ENCODE measurements at places on chromosomes 11 and 22. TPM values are rescaled to one million over a fixed set of nuclear protein-coding genes. Genes with fewer than 3 reads are reported as not detected.
A peak's percentile ranks its signal among the peaks of the same experiment; 100 is the strongest.

The KRTAP5-1 gene
- total RNA-seq, result not detected

The OR2AG2 gene
- 0.10 TPM for total RNA-seq

The HOATZ gene
- not detected for total RNA-seq

The CHRDL2 gene
- 10.6 TPM for total RNA-seq

The SPDYC gene
- not detected for total RNA-seq

The IGSF9B gene
- total RNA-seq, result 57.8 TPM

The DKK3 gene
- total RNA-seq, result 117 TPM

The KRTAP5-8 gene
- total RNA-seq, result not detected

The CALCA gene
- not detected for total RNA-seq

The FADD gene
- 15.8 TPM for total RNA-seq

The CLCF1 gene
- total RNA-seq, result 10.0 TPM

GRCh38 chr11:65953471-65953870, 8.1 kb upstream of the SART1 start:
- no peak for DNase-seq

GRCh38 chr11:64802370-64803157, 450 bp downstream of the MAP4K2 start:
- DNase-seq, result no peak

- no peak for DNase-seq
Measured at GRCh38 chr11:8765294-8765693, 82.7 kb downstream of the RPL27A start.

GRCh38 chr22:43228330-43228729, 41.4 kb upstream of the TTLL12 start:
- DNase-seq, result no peak

- no peak for DNase-seq
Measured at GRCh38 chr11:126800009-126800408, 200.6 kb downstream of the KIRREL3 start.

- no peak for DNase-seq
Measured at GRCh38 chr11:6476571-6476970, 2.8 kb upstream of the TRIM3 start.

DNA sequence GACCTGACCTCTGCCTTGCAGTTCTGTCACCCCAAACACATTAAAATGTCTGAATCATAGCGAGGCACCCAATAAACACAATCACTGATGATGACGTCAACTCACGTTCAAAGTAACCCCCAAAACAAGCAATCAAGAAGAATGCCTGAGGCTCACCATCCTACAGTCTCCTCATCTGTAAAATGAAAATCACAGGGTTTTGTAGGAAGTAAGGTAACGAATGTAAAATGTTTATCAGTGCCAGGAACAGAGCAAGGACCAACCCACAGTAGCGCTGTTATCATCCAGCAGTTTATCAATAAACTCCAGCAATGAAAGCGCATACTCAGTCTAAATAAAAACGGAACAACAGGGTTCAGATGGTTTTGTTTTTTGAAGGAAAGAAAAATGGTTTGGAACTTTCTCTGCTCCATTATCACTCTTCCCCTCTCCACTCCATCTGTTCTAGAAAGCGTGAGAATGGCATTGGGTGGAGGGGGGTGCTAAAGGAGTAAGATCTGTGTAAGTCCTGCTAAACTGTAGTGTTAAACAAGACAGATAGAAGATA, 110.5 kb downstream of the MICAL3 start:
- no peak for DNase-seq

GRCh38 chr11:66316849-66317251, at the start of gene CD248:
TSS of gene CD248 (minus strand) at chr11:66317044. CDS start at chr11:66317027, 17 bp downstream.
- DNase-seq, result peak; percentile 92

- no peak for DNase-seq
Measured at GRCh38 chr22:19916941-19917340, 24.6 kb upstream of the COMT start.

DNA sequence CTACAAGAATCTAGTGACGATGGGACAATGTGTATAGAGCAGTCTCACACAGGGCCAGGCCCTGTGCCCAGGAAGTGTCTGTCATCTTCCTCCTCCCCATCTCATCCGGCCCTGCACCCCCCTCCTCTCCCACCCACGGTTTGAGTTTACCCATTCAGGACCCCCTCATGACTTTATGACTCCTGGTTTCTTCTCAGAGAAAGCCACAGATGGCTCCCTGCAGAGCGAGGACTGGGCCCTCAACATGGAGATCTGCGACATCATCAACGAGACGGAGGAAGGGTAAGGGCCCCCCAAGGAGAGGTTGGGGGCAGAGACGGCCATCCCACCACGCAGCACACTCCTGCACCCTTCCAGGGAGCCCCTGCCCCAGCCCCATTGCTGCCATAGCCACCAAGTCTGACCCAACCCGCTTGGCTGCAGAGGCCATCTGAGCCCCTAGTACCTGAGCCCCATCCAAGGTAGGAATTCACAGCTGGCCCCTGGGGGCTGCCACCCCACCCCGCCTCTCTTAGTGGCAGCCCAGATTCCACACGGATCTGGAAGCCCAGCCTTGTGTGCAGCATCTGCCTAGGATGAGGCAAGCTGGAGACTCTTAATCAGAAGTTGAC, 18.1 kb downstream of the TOM1 start:
- DNase-seq, result peak; percentile 64

DNA sequence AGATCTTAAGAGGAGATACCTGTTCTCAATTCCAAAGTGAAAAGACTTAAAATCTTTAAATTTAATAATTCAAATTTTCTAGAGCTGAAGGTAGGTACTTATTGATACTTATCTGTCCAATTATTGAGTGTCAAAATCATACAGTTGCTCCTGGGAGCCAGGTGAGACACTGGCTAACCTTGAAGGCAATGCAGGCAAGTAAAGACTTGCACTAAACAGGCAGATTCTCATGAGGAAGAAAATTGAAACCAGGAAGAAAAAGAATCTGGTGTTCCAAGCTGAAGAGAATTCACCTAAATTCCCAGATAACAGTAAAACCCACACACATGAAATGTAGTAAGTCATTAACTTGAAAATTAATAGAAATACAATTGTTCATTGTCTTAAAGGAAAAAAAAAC, 30.3 kb downstream of the VSIG10L2 start:
- no peak for DNase-seq

- DNase-seq, result no peak
Measured at GRCh38 chr11:32931606-32932005, 39.0 kb downstream of the QSER1 start.

DNA sequence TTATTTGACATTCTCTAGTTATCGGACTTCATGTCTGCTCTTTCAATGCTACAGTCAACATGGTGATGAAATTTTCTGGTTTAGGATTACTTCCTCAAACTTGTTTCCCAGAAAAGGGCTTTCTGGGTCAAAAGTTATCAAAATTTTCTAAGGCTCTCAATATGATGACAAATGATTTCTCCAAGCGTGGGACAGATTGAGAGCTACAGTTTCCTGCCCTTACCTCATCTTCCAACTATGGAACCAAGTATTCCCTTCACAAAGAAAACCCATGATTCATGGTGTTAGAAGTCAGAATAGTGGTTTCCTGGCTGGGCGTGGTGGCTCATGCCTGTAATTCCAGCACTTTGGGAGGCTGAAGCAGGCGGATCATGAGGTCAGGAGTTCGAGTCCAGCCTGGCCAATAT, 17.8 kb downstream of the MYO18B start:
- peak; percentile 88 for DNase-seq

GRCh38 chr11:96088914-96089313, 165.0 kb upstream of the MTMR2 start:
- no peak for DNase-seq

- DNase-seq, result no peak
Measured at GRCh38 chr11:134731213-134731961, 319.3 kb upstream of the B3GAT1 start.

- peak; percentile 81 for DNase-seq
Measured at GRCh38 chr11:14905104-14906033, 13.3 kb upstream of the CYP2R1 start.

GRCh38 chr11:6297831-6298230, 22.5 kb downstream of the CAVIN3 start:
- no peak for DNase-seq

DNA sequence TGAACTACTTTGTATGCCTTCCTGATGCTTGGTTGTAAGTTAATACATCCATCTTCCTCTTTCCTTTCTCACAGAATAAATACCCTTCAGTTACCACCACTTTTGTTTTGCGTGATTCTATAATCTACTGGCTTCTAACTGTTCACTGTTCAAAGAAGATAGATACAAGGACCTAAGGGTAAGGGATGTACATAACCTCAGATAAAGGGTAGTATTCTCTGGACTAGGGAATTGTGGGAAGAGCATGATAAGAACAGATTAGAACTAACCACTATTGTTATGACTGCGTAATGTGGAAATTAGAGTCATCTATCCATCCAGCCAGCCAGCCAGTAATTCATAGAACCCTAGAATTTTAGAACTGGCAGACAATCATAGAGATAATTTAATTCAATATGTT, 36.4 kb downstream of the MAP6 start:
- no peak for DNase-seq

- DNase-seq, result no peak
Measured at GRCh38 chr11:5351208-5351607, at the start of gene OR51B6. TSS of gene OR51B6 (plus strand) at chr11:5351508. CDS start at chr11:5351508, 0 bp downstream.

DNA sequence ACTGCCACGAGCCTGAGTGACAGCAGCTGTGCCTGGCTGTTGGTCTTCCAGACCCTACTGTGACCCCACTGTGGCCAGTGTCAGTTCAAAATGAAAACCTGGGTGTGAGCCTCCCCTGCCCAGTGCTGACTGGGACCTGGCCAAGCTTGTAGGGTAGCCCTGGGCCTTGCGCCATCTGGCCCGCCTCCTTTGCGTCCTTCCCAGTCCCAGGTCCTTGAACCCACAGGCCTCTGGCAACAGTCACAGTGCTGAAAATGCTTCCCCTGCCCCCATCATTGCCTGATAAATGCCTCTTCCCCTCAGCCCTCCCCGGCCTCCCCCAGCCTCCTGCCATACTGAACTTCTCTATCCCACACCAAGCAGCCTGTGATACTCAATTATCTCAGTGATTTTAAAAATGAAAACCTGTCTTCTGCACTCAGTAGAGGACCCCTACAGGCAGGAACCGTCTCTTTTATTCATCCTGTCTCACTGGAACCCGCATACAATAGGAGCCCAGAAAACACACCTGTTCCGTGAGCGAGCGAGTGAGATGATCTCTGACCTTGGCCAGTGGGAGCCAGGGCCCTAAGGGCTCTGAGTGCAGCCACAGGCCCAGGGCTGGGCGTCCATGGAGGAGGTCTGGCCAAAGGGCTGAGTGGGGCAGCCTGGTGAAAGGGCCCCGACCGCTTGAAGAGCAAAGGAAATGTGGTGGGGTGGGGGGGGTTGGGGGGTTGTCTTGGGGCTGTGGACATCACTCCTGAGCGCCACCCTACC, 49.7 kb upstream of the TTLL12 start:
- DNase-seq, result no peak

DNA sequence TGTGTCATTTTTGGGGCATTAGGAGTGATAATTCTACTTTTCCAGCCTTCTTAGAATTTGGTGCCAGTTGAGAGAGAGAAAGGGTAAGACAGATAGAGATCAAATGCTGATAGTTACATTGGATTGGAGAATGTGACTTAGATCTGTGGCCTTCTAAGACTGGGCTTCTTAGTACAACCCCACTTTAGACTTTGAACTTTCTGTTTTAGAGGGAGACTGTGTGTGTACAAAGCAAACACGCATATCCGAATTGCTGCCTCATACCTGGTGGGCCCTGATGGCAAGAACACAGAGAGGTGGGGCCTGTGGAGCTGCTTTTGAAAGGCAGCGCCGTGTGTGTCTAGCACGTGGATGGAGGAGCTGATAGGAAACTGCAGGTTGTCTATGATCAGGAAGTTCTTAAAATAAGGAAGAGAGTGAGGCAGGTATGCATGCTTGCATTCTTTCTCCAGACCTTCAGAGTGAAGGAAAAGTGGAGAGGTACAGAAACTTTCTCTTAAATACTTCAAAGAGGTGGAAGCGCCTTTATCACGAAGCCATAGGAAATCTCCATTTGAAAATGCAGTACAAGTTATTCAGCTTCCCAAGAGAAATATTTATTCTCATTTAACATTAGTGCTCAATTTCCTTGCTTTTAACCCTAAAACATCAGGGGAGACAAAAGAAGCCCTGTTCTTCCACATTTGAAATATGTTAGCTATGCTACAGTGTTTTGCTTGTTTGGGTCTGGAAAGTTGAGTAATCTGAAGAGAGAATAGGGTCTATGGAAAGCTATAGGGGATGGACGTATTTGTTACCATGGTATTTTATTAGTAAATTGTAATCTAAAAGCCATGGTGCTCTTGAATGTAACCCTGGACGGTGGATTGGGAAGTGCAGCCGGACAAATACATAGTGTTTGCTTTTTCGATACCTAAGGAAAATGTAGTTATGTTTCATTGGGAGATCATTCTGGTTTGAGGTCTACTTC, 13.7 kb downstream of the PDHX start:
- no peak for DNase-seq
